Skin of body (tissue), 3 donors: ENCODE measurements at places on chromosomes 2 and 18.

DNA sequence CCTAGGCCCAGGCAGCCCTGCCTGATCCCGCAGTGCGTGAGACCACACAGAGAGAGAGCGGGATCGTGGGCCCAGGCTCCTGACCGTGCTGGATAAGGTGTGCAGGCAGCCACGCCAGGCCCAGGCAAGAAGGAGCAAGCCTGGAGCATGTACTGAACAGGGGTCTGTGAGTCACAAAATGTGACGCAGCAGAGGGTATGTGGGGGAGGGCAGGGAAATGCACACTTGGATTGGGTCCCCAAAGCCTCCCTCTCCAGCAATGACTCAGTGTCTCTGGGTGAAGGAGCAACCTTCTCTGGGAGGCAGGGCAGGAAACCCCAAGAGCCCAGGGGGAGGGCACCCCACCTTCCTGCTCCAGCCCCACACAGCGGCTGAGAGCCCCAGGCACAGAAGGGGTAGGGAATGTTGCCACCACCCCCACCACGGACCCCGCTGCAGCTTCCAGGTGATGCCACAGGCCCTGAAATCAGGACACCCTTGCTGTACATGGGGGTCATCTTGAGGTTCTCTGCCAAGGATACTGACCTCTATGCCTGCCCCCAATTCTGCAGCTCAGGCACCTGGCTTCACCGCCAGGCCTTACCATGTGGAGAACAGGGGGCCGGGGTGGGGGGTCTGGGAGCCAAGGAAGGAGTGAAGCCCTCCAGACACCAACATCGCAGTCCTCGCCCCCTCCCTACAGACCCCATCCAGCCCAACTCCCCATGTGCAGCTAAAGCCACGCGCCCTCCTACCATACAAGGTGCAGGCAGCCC, 1.3 kb upstream of the GPC1 start:
- peak; percentile 18 for DNase-seq

DNA sequence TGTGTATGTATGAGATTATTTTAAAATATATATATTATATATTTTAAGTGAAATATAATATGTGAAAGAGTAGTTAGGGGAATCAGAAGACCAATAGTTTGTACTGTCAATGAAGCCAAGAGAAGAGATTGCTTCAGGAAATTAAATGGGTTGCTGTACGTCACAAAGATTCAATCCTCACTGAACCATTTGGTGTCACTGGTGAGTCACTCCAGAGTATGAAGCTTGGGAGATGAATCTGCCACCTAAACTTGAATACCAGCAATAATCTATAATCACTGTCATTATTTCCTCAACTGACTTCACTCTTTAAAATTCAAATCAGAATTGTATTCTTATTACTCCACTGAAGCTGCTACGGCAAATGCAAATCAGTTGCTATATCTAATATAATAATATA, 41.9 kb upstream of the SCN9A start:
- peak; percentile 1 for DNase-seq

GRCh38 chr2:18849841-18850578, 260.6 kb upstream of the NT5C1B start:
- no peak for DNase-seq

DNA sequence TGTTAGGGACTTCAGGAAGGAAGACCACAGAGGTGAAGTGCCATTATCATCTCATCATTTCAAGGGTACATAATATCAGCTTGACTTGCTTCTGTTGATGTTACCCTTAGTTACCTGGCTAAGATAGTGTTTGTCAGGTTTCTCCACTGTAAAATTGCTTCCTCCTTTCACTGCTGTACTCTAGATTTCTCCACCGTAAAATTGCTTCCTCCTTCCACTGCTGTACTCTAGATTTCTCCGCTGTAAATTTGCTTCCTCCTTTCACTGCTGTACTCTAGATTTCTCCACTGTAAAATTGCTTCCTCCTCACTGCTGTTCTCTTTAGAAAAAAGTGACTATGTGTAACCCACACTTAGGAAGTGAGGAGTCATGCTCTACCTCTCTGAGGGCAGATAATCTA, 1460.3 kb downstream of the SUCLG1 start:
- DNase-seq, result no peak

GRCh38 chr2:102621630-102622029, 2.3 kb downstream of the SLC9A2 start:
- no peak for DNase-seq

DNA sequence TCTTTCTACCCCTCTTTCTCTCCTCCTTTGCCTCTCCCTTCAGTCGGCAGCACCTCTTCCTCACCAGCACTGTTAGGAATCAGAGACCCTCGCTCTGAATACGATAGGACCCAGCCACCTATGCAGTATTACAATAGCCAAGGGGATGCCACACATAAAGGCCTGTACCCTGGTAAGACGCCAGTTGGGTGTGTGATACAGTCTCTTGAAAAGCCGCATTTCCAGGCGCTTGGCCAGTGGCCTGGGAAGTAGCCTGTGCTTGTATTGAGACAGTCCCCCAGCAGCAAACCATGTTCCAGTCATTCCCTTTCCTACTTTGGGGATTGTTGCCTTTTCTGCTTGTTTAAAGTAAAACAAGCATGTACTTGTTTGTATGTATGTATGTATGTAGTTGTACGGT, 118.4 kb upstream of the DAPL1 start:
- DNase-seq, result no peak

- no peak for DNase-seq
Measured at GRCh38 chr18:4557502-4557901, 102.4 kb upstream of the DLGAP1 start.
